ENCODE measurements at places on chromosomes 5 and 9. TPM values are rescaled to one million over a fixed set of nuclear protein-coding genes. Genes with fewer than 3 reads are reported as not detected.

Gene SH2D3C
- total RNA-seq: under 0.01 TPM

Gene TAF11L5
- not detected for total RNA-seq

Gene SPAG8
- total RNA-seq: not detected

Gene MAMDC4
- 1.1 TPM for total RNA-seq

Gene OTULINL
- 0.64 TPM for total RNA-seq

Gene ENTPD8
- 0.24 TPM for total RNA-seq

Gene GRIN3A
- not detected for total RNA-seq

Gene IFNK
- not detected for total RNA-seq

Gene WNT8A
- not detected for total RNA-seq

Gene MELK
- 14.0 TPM for total RNA-seq

Gene ARAP3
- 6.2 TPM for total RNA-seq

Gene ABLIM3
- 2.8 TPM for total RNA-seq

Gene SLC34A3
- total RNA-seq: not detected

Gene THBS4
- total RNA-seq: 0.24 TPM

Gene DNAH5
- 0.96 TPM for total RNA-seq

Gene PCDHA7
- total RNA-seq: 0.48 TPM

Gene PCDHGB1
- 0.24 TPM for total RNA-seq

Gene TICAM2
- 0.72 TPM for total RNA-seq

Gene PITX1
- 87.6 TPM for total RNA-seq

Gene SLC6A18
- not detected for total RNA-seq

Gene PCDHGA7
- total RNA-seq: 0.21 TPM

Gene ZNF454
- total RNA-seq: 0.64 TPM

Gene FBN2
- total RNA-seq: 21.2 TPM

Gene TRPM6
- not detected for total RNA-seq

Gene GABRA6
- total RNA-seq: not detected

Gene PJA2
- 44.8 TPM for total RNA-seq
